ENCODE measurements at places on chromosomes 13 and 19.

DNA sequence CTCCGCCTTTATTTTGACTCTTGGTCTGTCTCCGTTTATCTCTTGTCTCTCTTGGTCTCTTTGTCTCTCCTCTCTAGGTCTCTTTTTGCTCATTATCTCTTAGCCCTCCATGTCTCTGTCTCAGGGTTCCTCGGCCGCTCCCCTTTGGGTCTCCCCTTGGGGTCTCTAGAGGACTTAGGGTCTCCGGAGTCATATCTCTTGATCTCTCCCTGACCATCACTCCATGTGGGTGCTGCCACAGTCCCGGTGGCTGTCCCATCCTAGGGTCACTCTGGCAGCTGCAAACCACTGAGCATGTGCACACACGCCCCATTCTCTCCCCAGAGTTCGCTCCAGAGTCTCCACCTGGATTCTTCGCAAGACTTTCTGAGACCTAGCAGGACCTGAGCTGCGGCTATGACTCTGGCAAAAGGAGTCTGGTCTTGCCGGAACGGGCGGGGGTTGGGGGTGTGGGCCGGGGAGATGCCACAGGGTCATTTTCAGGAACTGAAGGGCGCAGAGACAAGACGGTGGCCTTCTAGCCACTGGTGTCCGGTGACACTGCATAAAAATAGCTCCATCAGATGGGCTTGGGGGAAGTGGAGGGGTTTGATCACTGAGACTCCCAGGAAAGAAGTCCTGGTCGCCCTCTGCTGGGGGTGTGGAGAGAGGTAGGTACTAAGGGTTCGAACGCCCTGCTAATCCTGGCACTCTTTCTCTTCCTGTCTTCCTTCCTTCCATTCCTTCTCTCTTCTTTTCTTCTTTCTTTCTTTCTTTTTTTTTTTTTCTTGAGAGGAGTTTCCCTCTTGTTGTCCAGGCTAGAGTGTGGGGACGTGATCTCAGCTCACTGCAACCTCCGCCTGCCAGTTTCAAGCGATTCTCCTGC lies 1.2 kb upstream of the KCNA7 start:
- DNase-seq, result no peak

- no peak for DNase-seq
These were observed 25.7 kb downstream of the ZNF577 start for GRCh38 chr19:51861870-51862622.

DNA sequence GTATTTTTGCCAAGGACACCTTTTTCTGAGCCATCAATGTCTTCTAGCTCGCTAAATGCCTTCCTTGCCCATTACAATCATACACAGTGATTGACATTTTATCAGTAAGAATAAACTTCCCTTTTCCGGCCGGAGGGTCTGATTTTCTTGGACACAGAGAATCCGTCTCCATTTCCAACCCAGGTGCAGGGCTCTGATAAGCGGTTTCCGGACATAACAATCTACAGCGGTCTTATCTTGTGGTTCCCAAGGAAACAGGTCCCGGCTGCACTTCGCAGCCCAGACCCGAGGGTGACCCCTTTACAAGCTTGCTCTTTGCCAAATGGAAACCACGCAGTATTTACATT lies 5.1 kb upstream of the ZNF77 start:
- no peak for DNase-seq

DNA sequence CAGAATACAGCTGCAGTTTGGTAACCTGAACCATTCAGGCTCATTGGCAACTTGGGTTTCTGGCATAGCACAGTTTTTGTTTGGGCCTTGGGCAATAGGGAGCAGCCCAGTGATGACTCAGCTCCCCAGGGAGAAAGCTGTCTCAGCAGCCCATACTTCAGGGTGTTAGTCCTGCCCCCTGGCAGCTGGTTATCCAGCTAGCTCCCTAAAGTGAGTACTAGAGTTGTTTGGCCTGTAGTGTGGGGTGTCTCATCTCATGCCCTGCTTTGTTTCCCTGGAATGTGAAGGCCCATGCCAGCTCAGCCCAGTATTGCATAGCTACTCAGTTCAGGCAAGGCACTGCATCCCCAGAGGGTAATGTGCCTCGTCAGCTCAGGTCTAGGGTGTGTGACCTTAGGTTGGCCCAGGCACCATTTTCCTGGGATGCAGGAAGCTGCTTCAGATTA lies 18.2 kb upstream of the ZNF543 start:
- DNase-seq, result no peak

GRCh38 chr19:9406798-9407352 lies 28.5 kb downstream of the ZNF266 start:
- peak; percentile 2 for DNase-seq

DNA sequence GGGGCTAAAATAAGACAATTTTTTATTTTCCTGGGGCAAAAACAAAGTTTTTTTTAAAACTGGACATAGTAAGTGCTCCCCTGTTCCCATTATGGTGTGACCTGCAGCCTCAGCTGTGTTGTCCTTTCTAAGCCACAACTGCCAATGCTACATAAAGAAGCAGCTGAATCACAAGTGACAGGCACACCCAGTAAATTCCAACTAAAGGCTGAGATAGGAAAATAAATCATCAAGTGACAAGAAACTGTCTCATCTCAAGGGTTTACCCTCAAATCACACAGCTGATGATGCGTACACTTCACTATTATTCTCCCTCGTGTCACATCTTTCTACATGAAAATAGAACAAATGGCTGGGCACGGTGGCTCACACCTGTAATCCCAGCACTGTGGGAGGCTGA lies 28.7 kb downstream of the STK24 start:
- DNase-seq, result no peak

DNA sequence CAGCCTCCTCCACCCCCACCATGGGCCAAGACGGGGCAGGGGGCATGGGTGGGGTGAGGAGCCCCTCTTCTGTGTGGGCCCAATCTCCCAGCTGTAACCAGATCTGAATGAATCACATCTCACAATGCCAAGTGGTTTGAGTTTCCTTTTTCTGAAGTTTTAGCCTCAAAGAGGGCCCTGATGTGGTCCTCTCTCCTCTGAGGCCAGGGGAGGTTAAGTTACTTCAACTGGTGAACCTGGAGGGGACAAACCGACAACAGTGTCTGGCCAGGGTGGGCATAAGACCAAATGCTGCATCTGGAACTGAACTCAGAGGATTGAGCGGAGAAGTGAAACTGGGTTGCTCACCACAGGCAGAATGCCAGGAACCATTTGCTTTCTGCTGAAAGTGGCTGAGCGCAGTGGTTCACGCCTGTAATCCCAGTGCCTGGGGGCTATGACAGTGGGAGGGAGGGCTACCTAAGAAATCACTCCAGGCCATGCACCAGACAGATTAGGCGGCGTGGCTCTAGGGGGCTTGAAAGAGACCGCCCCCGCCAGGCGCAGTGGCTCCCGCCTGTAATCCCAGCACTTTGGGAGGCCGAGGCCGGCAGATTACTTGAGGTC lies 15.4 kb upstream of the IRGC start:
- no peak for DNase-seq

DNA sequence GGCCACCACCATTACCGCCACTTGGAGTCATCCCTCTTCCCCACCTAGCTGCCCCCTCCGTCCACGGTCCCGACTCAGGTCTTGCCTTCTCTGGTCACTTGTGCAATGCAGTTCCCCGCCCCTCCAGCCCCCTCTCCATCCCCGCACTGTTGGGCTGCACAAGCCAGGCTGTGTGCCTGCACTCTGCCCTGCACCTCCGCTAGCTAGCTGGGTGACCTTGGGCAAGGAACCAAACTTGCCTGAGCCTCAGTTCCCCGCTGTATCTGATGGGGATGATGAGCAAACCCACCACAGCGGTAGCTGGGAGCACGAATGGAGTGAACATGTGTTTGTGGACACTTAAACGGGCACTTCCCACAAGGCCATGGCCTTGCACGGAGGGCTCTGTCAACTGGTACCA lies 5.6 kb upstream of the TMEM147 start:
- no peak for DNase-seq

GRCh38 chr13:50742968-50743367 lies 100.5 kb downstream of the DLEU7 start:
- DNase-seq, result no peak

DNA sequence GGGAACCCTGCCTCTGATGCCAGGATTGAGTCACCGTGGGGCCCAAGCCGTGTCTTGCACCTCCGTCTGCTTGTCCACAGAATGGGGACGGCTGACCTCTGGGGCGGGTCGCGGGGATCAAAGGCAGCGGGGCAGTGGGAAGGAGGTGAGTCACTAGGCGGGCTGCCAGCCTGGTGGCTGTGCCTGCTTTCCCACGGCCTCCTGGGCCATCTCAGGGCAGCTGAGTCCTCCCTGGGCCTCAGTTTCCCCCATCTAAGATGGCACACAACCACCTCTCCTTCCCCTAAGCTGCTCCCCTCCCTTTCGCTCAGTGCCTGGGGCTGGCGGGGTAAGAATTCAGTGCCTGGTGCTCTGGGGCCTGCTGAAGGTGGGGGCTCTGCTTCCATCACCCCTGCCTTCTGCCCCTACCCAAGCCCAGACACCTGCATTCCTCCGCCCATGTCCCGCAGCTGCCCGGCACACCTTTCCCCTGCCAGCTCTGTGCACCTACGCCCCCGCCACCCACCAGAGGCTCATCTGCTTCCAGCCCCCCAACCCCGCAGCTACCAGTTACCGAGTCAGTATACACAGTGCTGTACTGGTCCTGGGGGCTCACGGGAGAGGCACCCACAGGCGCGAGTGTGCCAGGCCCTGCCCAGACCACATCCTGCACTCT lies 3.5 kb downstream of the MKNK2 start:
- no peak for DNase-seq

- DNase-seq, result no peak
These were observed 90.5 kb downstream of the STARD13 start for GRCh38 chr13:33194820-33195692.

DNA sequence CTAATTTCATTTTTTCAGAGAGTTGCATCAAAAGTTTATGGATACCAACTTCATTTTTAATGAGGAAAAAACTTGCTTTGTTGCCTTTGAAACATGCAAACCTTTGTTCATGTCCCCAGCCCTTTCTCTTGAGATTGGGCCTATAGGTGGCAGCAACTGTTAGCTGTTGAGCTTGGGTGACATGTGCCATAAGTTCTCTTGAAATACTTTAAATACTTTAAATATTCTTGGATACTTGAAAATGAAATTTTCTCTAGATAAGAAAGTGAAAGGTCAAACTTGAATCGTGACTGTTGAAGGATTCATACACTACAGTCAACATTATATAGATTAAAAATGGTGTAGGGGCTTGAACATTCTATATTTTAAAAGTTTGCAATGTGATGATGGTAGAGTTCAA lies 294.9 kb downstream of the NDFIP2 start:
- DNase-seq, result no peak

DNA sequence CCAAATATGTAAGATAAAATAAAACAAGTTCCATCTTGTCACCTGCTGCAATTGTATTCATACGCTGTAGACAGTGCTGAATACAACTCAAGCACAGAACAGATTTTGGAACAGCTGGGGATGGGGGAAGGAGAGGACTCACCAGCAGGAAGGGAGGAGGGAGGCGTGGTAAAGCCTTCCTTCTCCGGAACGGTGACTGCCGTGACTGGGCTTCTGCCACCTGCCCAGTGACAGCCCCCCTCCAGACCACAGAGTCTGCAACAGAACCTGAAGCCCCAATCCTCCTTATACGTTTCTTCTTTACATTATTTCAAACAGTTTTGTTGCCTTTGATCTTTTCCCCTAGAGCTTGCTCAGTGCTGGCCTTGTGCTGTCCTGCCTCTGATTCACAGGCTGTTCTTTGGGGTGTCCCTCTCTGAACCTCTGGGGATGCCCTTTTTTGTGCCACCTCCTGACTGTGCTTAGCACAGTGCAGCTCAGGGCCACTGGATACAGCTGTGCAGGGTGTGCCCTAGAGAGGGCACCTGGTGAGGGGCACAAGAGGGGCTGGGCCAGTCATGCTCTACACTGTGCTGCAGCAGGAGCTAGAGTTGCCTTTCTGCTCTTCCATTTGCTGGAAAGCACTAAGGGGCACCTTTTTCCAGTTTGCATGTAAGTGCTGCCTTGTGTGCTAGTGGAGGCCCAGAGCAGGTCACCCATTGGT lies 213.0 kb downstream of the ZIC5 start:
- DNase-seq, result no peak

DNA sequence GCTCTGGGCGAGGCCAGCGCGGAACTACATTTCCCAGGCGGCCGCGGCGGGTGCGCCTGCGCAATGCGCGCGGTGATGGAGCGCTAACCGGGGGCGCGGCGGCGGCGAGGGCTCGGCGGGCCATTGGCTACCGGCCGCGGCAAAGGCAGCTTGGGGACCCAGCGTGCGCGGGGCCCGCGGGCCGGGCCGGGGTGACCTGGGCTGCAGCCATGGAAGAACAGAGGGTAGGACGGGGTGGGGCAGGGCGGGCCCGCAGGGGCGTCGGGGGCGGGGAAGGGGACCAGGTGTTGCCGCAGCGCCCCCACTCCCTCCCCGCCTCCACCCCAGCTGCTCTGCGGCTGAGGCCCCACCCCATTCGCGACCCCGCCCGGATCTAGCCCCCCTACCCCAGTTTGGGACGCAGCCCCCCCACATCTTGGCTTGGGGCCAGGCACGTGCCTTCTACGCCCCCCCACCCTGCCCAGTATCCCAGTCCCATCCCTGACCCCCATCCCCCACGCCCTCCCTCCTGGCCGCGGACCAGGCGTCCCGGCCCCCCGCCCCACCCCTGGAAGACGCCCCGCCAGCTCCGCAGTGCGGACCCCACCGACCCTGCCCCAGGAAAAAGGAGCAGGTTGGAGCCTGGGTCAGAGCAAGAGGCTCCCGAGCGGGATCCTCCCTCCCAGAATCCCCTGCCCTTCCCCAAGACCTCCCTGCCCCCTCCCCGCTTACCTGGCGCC lies at the start of gene FSD1:
Gene FSD1 (plus strand): TSS at position 61 of the 719 bp plus-strand sequence. CDS start 149 bp downstream, at position 210.
- no peak for DNase-seq

GRCh38 chr13:100859861-100860260 lies 185.3 kb upstream of the TMTC4 start:
- no peak for DNase-seq

- no peak for DNase-seq
These were observed 180.2 kb upstream of the TSC22D1 start for GRCh38 chr13:44756276-44756810.

- DNase-seq, result no peak
These were observed 96.2 kb downstream of the COL4A2 start for GRCh38 chr13:110403315-110403714.

- peak; percentile 74 for DNase-seq
These were observed at the start of gene REX1BD for GRCh38 chr19:18588611-18589379. TSS of gene REX1BD (plus strand) at chr19:18588798. CDS start at chr19:18588802, 4 bp downstream.

DNA sequence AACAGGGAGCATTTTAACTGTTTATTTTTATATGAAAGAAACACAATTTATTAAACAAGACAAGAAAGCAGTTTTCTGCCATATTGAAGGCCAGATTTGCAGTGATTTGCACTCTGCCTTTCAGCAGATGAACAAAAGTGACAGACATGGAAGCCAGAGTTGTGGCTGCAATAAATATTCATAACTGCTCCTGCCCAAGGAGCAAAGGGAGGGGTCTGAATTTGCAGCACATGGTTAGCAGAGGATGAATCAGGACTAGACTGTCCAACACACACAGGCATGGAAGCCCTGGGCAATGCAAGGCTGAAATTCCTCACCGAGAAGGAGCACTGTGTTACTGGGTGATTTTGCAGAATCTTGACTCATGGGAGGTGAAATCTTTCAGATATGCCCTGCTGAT lies 418.2 kb downstream of the DCT start:
- DNase-seq, result no peak

GRCh38 chr19:51098365-51099046 lies 9.7 kb downstream of the CTU1 start:
- no peak for DNase-seq

All from activated T-helper 1 cell treated with anti-CD3 and anti-CD28 coated beads, Interleukin-2, amount 50 U/mL, for 16 hours (primary cell).